ENCODE measurements at places on chromosomes 6 and 20.

DNA sequence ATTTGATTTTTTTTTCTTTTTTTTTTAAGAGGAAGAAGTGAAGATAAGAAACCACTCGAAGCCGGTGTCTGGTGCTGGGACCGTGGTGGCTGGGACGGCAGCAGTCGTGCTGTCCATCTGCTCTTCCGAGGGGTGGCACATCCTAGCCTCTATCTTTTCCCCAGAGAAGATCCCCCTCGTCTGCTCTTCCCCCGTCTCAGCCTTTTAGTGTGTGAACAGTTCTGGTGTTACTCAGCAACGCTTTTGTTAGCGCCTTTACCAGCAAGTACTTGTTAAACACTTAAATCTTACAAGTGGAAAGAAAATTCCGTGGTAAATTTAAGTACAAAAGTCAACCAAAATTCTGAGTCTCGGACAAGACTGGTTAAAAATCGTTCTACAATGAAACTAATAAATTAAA lies 90.1 kb downstream of the RSPH3 start:
- DNase-seq: no peak

DNA sequence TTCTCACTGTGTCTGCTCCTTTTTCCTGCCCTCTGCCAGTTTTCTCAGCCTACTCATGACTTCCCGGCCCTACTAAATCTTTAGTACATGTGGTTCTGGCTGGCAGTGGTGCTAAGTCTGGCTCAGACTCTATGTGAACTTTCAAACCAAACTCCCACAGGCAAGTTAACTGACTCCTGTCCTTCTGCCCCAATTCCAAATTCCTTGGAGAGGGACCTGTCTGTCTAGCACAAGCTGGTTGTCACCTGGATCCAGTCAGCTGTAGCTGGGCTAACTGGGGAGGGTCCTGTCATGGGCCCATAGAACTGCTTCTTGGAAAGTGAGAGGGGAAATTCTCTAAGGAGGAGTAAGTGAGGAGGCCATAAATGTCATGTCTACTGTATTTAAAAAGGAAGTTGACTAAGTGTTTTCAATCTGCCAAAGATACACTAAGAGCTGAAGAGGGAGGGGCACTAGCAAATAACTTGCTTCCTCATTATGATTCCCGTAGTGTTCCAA lies 240.1 kb downstream of the KCNQ5 start:
- no peak for DNase-seq

- DNase-seq: no peak
These were observed 67.2 kb downstream of the FOXO3 start for GRCh38 chr6:108627692-108628550.

DNA sequence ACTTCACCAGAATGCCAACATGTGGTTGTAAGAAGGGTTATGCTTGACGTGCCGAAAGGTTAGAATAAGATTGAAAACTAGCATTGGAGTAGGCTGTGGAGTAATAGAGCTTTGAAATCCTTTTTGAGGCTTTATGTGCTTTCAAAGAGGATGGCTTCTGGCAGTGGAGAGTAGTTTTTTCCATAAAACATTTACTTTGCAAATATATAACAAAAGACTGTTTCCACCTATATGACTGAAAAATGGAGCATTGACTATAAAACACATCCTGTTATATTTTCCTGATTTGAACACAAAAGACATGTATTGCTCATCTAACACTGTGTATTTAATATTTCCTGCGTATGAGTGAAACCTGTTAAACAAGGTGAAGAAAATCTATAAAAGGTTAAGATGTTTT lies 38.8 kb downstream of the ZFAND3 start:
- no peak for DNase-seq

- DNase-seq: no peak
These were observed 123.0 kb downstream of the AIG1 start for GRCh38 chr6:143183666-143184065.

DNA sequence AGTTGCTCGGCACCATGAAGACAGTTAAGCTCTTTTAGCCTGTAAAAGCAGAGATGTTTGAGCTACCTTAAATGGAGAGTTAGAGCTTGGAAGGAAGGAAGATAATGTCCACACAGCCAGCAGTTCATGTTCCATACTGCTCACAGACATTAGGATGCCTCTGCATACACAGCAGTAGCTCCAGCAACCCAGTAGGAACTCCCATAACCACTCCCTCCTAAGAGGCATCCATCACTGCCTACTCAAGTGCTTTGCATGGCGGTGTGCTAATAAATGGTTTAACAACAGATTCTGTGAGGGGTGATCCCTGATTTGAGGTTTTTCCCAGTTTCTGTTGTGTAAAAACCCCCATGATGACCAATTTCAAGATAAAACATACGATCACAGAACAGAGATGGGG lies 286.4 kb downstream of the HACE1 start:
- no peak for DNase-seq

Measured in CD4-positive, alpha-beta T cell treated with Interferon gamma for 1 hour (primary cell).